HFFc6 (cell line): ENCODE measurements at places on chromosomes 1 and 21.

DNA sequence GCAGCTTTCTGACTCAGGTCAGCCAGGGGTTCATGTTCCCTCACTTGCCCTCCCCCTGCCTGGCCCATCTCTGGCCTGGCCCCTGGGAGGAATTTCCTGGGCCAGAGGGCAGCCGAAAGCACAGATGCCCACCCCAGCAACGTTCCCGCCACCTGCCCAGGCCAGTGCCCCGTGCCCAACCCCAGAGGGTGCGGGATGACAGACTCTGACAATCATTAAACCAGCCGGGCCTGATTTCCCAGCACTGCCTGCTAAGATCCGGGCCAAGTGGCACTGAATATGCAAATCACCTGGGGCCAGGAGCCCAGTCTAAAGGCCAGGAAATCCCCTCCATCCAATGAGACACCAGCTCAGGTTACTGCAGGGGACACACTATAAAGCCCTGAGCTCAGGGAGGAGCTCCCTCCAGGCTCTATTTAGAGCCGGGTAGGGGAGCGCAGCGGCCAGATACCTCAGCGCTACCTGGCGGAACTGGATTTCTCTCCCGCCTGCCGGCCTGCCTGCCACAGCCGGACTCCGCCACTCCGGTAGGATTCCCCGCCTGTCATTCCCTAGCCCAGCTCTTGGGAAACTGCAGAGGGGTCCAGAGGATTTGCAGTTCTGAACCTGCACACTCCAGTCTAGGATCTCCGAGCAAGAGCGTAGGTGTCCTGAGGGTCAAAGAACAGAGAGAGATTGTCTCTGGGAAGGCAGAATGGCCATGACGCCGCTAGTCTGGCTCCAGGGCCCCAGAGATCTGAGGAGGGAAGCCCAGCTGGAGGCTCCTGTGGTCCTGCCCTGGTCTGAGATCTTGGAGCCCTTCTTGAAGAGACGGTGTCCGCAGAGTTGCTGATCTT, at the start of gene ELF3:
ELF3 (plus strand) TSS at position 408 of the 836 bp plus-strand sequence. CDS start 550 bp downstream, outside the sequence.
- no peak for DNase-seq

DNA sequence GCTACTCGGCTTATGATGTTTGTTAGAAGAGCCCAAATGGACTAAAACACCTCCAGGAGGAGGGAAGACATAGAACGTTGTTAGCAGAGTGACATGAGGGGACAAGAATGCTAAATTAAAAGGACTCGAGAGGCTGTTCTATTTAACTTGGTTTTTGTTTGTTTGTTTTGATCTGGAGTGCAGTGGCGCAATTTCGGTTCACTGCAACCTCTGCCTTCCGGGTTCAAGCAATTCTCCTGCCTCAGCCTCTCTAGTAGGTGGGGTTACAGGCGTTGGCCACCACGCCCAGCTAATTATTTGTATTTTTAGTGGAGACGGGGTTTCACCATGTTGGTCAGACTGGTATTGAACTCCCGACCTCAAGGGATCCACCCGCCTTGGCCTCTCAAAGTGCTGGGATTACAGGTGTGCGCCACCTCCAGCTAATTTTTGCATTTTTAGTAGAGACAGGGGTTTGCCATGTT, 5.1 kb upstream of the HNRNPU start:
- DNase-seq = no peak

DNA sequence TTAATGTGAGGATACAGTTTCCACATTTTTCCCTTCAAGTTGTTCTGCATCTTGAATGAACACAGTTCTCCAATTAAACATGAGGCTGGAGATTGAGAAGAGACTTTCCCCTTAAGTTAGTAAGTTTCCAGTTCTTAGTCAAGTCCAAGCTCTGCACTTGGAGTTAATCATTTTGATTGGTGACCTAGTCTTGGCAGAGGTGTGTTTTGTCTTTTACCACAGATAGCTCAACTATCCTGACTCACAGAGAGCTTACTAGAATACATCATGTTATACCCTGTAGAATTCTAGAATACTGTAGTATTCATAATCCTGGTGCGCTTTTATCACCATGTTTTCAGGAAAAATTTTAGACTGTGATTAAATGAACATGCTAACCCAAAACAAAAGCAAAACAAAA, 129.2 kb downstream of the CYYR1 start:
- no peak for DNase-seq

DNA sequence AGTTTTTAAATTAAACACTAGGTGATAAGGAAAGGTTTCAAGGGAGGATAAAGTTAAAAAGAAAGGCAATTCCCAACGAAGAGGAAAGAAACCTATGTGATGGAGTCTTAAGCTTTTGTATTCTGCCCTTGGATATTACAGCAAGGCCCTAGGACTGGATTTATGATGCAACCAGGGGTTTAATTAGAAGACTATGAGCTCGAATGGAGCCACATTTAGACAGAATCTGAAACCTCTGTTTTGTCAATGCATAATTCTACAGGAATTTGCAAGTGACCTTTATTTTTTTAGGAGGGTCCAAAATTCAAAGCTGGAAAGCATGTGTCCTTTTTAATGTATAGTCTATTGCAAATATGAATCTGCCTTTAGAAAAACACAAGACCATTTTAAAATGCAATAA, 37.9 kb downstream of the TGFB2 start:
- no peak for DNase-seq

DNA sequence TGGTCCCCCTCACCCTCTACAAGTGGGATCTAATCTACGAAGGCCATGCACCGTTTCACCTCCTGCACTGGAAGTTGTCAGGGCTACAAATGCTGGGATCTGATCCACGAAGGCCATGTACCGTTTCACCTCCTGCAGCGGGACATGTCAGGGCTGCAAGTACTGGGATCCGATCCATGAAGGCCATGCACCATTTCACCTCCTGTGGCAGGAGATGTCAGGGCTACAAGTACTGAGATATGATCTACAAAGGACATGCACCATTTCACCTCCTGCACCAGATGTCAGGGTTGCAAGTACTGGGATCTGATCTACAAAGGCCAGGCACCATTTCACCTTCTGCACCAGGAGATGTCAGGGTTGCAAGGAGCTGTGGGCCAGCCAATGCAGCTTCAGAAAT, 7.0 kb downstream of the ALDH4A1 start:
- DNase-seq = no peak

DNA sequence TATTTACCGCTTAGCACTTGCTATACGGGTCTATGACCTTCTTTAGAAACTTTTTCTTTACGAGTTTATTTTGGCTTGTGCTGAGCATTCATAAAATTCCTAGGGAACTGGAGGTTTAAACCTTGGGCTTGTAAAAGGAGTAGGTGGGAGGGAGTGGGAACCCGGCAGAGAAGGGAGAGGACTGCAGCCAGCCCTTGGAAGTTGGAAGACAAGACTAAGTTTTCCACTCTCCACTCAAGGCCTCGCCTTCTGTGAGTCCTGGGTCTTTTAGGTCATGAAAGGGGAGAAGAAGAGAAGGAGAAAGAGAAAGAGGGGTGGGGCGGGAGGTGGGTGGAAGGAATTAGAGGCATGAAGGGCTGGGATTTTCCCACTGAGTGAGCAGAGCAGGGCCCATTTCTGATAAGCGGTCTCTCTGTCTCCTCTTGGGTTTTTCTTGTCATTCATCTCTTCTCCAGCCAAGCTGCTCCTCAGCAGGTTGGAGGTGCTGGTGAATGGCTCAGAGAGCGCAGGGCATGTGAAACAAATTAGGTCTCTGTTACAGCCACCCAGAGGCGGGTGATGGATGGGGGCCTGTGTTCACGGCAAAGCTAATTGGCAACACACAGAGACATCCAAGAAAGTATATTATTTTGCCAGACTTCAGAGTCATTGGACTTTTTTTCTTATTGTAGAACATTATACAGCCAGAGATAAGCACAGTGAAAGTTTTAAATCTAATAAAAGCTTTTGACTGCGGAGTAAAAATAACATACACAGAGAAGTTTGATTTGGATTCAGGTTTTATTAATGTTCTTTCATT, 247.3 kb downstream of the FOXD2 start:
- DNase-seq = no peak

DNA sequence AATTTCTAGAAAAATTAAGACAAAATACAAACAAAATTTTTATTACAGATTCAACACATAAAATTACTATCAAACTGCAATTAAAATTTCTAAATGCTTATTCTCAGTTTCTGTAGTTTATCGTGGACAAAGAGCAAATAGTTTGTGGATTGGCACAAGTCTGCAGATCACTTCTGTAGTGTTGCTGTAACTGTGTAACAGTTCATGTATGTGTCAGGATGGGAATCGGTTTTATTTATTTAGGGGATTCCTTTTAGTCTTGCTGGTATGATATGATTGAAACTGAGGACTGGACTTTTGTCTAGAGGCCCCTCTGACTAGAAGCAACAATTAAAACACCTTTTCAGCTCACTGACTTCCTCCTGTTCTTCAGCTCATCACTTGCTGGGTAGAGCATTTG, 60.8 kb downstream of the LRIG2 start:
- DNase-seq = no peak

- DNase-seq = no peak
Observed at GRCh38 chr1:209215826-209216225, 367.7 kb upstream of the CAMK1G start.

- no peak for DNase-seq
Observed at GRCh38 chr1:25068829-25069228, 138.8 kb upstream of the RUNX3 start.

DNA sequence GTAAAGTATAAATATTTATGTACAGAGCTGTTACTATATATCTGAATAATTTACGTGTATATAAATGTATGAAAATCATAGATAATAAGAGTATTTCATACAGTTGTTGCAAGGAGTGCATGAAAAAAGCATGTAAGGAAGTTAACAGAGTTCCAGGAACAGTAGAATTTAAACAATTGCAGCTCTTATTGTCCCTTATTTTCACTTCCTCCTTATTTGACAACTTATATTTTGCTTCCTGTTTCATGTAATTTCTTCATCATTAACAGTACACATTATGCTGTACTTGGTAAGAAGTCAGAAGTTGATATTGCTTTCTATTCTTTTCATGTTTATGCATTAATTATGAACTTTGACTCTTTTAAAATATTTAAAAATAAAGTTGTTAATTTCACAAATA, 681.5 kb downstream of the LRRIQ3 start:
- no peak for DNase-seq

DNA sequence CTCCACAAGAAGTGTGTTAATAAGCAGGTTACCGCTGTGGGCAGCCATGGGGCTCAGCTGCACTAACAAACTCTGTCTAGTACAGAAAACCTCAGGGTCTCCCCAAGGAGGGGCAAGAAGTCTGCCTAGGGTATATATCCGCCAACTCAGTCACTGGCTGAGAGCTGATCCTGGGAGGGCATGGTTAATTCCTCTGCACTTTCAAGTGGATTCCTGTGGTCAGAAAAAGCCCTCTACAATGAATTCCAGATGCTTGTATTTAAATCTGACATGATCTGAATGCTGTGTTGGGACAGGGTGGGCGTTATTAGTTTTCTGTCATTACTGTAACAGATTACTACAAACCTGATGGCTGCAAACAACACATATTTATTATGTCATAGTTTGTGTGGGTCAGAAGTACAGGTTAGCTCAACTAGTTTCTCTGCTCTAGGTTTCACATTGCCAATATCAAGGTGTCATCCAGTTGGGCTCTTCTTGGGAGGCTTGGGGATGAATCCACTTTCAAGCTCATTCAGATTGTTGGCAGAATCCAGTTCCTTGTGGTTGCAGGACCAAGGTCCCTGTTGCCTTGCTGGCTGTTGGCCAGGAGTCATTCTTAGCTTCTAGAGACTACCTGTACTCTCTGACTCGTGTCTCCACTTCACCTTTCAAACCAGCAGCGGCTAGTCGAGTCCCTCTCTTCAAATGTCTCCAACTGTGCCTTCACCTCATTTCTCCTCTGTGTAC, 8.0 kb upstream of the SELE start:
- peak; percentile 41 for DNase-seq

GRCh38 chr1:108357802-108358201, 92.3 kb upstream of the NBPF6 start:
- DNase-seq = no peak

GRCh38 chr21:28311411-28312190, 681.1 kb downstream of the LTN1 start:
- no peak for DNase-seq

DNA sequence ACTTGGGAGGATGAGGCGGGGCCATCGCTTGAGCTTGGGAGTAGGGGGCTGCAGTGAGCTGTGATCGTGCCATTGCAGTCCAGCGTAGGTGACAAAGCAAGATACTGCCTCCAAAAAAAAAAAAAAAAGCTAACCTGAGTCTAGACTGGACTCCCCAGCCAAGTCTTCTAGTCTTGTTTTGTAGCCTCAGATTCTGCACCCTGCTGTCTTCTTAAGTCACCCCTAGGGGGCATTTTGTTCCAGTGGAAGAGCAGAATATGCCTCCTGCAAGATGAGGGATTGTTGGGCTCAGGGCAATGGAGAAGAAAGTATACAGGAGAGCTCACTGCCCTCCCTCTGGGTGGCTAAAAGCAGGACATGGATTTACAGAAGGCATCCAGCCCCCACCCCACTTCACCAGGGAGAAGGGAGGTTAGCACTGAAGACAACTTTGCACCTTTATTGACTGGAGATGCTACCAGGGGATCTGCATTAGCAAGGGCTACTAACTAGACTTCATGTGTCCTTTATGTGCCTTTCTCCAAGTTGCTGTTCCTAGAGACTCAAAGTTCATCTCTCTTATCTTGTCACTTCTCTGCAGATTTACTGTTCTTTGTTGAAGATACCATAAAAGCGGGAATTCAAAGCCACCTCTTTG, 15.3 kb upstream of the RNF187 start:
- peak; percentile 21 for DNase-seq

- no peak for DNase-seq
Observed at GRCh38 chr21:25855576-25855975, 120.8 kb downstream of the GABPA start.

DNA sequence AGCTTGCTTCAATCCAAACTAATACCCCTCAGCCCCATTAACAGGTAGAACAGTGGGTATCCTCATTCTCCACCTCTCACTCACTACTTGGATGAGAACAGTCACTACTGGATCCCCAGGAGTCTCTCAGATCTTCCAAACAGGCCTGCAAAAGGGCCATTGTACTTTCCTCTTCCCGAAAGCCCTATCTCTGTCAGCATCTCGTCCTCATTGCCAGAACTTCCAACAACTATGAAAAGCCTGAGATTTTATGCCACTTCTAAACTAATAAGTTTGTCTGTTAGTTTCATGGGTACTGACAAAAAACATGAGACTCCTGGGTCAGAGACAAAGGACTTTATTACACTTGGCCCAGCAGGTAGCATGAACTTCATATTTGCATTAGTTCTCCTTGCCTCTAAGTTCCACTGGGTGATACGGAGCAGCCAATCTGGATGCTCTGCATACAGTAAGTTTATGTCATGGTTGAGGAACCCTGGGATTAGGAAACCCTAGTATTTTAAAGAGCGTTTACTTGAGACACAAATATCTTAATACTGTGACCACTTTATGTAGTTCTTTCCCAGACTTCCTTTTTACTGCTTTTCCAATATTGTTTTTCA, 38.1 kb downstream of the VANGL2 start:
- DNase-seq = no peak

GRCh38 chr1:116538544-116538943, 32.3 kb downstream of the CD58 start:
- DNase-seq = peak; percentile 53

GRCh38 chr1:47432071-47433036, 5.5 kb upstream of the FOXD2 start:
- DNase-seq = peak; percentile 54
